ENCODE measurements at places on chromosomes 16 and 17.

- DNase-seq = no peak
These were observed 8.5 kb downstream of the TUBG1 start for GRCh38 chr17:42617956-42618431.

GRCh38 chr17:7478276-7479212, 887 bp downstream of the ZBTB4 start:
- peak; percentile 59 for DNase-seq

GRCh38 chr17:61230972-61231820, 168.4 kb upstream of the TBX2 start:
- DNase-seq = no peak

- DNase-seq = no peak
These were observed 146.8 kb downstream of the SEC14L1 start for GRCh38 chr17:77287432-77288068.

DNA sequence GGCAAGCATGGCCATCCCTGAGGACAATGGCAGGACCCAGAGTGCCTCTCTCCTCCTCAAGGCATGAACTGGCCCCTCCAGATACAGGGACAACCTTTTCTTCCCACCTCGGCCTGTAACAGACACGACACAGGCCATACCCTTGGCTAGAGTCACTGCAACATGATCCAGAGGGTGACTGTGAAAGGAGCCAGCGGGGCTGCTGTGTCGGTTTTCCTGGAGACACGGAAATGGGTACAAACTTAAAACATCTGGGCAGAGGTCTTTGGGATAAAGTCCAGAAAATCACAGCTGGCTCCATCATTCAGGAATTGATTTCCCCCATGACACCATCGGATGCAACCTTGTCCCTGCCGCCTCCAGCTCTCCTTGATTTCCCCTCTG, 5.3 kb downstream of the CEP295NL start:
- DNase-seq = no peak

- DNase-seq = no peak
These were observed 1.4 kb upstream of the CNGB1 start for GRCh38 chr16:57972306-57972705.

DNA sequence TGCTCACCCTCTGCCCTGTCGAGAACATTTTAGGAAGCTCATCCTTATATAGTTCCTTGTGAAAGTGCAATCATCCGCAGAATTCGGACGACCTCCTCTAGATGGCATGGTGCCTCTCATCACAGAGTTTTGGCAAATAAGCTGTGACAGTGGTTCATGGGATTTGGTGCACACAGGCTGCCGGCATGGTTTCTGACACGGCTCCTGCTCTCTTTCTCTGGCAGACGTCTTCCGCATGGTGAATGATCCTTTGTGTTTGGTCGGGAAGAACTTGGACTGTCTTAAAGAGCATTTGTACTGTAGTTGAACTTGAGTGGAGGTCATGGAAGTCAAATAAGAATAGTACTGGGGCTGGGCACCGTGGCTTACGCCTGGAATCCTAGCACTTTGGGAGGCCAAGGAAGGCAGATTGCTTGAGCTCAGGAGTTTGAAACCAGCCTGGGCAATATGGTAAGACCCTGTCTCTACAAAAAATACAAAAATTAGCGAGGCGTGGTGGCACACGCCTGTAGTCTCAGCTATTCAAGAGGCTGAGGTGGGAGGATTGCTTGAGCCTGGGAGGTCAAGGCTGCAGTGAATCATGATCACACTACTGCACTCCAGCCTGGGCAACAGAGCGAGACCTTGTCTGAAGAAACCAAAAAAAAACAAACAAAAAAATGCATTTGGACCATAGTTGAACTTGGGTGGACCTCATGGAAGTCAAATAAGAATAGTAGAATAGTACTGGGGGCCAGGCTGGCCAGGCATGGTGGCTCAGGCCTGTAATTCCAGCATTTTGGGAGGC, 34.7 kb upstream of the NAT9 start:
- no peak for DNase-seq
